ENCODE measurements at places on chromosomes 5 and 9.

GRCh38 chr5:7747728-7748127, 103.2 kb downstream of the CFAP90 start:
- no peak for DNase-seq

DNA sequence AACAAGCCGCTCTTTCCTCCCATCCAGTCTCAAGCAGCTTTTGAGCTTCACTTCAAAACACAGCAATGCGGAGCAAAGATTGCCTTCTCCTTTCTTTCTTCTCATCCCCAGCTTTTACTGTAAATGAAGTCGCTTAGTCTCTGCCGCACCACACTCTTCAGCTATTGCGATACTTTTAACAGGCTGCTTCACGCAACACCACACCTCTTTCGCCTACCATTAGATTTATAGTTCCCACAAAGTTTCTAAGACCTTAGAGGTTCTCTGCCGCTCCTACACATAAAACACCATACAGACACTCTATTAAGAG, 711 bp downstream of the PGGT1B start:
- peak; percentile 49 for DNase-seq

GRCh38 chr9:78118742-78119473, 87.3 kb upstream of the GNAQ start:
- DNase-seq, result peak; percentile 50

GRCh38 chr9:99269416-99269815, 47.3 kb downstream of the SEC61B start:
- DNase-seq, result no peak

DNA sequence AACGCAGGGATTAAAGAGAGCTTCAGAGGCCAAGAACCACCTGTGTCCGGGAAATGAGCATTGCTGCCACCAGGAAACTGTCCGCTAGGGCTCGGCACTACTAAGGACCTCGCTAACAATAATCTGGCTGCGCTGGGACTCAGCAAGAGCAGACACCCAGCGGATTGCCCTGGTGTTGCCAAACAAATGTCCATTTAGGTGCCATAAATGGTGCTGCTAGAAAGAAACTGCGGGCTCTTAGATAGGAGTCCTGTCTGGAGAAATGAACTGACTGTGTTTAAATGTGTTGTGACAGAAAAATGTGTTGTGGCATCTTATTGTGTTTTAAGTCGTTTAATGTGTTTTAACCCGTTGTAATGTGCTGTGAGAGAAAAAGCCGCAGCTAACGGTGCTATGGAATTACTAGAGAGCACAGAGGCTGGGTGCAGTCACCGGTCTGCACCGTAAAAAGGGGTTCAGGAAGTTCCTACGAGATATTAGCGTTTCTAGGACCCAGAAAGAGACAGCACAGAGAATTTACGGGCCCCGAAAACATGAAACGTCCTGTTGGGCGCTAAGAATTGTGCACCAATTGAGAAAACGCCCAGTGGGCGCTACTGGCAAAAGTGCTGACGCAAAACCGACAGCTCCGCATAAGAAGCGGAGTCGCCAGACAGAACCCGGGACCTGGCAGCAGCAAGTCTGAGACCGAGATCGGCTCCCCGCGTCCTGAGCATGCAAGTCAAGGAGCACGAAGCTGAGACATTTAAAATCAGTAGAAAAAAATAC, 90.6 kb downstream of the ANXA2R start:
- DNase-seq, result peak; percentile 77

DNA sequence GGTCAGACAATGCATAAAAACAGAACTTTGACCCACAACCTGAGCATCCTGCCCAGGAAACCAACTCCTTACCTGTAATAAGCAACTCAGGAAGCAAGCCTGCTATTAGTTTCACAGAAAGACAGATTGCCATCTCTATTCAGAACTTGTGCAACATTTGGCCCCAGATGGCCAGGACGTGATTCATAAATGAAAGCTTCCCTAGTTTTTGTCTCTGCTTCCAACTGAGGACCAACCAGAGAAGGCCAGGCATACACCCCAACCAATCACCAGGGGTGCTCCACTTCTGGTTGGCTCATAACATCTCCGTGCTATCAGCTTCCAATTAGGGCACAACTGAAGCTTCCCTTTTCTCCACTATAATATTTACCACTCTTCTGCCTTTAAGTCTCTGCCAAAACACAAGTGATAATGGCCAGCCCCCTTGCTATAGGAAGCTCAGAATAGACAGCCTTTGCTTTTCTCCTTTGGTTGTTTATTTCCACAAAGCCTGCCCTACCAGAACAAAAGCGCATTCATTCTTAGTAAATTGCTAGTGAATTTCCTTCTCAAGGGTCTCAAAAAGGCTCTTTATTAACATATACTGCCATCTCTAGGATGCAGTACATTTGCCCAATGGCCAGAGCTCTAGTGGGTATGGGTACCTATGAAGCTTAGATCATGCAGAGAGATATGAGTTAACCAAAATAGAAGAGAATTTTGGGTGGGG, 289.7 kb upstream of the DAP start:
- DNase-seq, result no peak

DNA sequence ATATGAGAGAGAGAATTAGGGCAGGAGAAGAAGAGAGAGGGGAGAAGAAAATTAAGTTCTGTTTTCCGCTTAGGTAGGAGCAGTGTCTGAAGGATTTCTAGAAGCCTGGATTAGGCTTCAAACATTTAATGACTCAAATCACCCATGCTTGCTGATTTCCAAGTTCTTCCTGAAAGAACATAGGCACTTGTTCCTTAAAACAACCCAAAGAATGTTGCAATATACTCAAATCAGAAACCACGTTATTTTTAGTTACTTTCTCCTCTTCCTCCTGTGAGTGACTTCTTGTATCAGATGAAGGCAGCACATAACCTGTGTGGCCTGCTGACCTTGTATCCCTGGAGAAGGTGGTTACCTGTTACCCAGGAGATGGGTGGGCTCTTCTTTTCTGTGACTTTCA, 351.5 kb upstream of the KLF4 start:
- no peak for DNase-seq

- no peak for DNase-seq
Measured at GRCh38 chr9:16367605-16368231, 502.8 kb downstream of the BNC2 start.

DNA sequence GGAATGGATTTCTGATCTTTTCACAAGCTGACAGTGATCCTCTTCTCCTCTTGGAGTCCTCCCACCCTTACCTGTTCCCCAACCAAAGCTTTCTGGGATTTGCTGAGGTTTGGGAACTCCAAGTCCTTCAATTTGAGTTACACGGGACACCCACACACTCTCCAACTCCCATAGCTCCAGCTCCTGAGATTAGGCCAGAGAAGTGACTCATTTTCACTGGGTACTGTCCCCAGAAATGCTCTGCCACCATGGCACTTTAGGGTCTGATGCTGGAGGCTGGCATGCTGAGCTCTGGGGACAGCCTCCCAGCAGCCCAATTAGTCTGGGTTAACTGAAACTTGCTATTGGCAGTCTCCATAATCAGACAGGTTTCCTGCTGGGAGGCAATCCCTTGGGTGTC, 14.0 kb upstream of the HRCT1 start:
- DNase-seq, result no peak

DNA sequence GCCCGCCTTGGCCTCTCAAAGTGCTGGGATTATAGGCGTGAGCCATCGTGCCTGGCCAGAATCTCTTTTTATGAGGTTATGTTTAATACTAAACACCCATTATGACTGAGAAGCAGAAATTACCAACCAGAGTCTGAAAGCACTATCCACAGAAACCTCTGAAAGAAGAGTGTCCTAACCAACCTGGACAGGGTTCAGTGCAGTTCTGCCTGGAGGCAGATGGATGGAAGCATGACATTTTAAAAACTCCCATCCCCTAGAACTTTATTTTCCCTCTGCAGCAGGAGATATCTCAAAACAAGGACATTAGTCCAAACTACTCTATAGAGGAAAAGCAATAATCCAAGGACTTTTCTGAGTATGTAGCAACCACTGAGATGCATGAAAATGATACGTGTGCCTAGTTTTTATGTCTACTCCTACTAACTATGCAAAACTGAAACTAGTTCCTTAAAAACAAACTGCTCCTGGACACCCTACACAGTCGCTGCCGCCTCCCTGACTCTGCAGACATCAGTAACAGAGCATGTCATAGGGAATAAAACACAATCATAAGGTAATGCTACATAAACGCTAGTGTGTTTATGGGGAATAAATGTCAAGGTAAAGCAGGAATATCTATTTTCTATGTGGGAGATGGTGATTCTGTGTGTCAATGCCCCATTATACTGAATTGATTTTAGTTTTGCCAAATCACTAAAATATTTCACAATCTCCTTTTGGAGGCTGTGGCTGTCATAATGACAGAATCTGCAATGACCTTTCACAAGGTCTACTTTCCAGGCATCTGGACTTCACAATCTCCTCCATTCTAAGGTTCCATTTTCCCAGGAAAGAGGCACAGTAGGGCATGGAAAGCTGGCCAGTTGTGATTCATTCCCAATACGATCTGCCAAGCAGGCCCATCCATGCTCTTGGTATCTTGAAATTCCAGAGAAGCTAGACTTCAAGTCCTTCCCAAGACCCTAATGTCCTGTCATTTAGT, 122.8 kb downstream of the SIL1 start:
- no peak for DNase-seq

DNA sequence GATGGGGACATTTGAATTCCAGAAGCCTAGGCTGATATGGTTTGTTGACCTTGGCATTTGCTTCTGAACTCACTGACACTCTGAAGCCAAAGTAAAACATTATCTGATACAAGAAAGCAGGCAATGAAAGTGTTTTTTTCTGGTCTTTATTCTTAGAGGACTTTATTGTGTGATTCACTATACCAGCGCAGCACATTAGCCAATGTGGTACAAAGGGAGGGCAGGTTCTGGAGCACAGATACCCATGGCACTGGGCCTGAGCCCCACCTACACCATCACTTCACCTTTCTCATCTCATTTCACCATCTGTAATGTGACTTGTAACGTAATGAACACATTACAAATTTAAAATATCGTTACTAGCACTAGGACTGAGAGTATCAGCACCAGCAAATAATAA, 89.7 kb upstream of the ZNF366 start:
- no peak for DNase-seq

DNA sequence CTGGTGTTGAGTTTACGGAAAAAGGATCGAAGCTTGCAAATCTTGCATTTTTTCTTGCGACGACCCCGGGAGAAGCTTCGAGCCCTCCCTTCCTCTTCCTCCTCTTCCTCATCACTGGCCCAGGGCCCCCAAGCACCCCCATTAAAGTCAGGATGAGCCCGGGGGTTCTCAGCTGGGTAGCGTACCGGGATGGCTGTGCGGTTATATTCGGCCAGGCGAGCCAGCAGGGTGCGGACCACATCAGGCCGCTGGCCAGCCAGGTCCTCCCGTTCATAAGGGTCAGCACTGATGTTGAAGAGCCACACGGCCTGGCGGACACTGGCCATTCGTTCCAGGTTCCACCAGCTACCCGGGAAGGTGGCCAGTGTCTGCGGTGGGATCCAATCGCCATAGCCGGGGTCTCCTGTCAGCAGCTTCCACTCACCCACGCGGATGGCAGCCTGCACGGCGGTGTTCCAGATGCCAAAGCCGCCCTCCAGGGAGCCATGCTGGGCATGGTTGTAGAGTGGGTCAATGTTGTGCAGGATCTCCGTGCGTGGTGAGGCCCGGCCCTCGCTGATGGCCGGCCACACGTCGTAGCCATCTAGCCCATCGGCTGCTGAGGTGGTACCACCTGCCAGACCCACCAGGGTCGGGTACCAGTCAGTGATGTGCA, 5.3 kb downstream of the ARSI start:
- DNase-seq, result no peak

GRCh38 chr5:91382530-91383026, 539 bp downstream of the ARRDC3 start:
- DNase-seq, result peak; percentile 17

DNA sequence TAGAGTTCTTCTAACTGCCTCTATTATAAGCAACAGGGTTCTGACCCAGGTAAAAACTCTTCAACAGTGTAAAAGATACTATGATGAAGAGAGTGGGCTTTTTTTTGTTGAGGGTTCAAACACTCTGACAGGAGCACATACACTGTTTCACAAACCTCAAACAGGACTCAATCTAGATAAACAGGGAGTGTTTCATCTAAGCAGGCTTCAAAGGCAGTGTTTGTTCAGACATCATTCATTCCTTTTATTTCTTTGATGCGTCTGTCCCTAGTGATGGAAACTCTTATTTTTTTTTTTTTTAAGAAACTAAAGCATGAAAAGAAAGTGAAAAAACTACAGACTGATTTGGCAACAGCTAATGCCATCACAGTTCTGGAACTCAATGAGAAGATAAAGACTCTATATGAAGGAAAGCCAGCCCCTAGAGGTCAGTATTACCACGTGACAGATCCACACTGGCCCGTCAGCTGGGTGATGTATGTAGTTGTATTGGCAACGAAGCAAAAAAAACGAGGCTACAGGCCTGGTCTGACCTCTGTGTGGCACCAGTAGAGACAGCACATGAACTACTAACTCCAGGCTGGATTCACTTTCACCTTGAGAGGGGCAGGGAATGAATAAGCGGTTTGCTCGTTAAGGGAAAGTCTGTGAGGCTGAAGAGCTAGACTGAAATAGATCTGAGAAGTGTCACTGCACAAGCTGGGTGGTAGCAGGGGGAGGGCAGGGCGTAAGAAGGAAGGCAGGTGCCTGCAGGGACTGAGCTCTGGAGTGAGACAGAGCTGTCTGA, 172.2 kb downstream of the CCDC192 start:
- DNase-seq, result peak; percentile 39

DNA sequence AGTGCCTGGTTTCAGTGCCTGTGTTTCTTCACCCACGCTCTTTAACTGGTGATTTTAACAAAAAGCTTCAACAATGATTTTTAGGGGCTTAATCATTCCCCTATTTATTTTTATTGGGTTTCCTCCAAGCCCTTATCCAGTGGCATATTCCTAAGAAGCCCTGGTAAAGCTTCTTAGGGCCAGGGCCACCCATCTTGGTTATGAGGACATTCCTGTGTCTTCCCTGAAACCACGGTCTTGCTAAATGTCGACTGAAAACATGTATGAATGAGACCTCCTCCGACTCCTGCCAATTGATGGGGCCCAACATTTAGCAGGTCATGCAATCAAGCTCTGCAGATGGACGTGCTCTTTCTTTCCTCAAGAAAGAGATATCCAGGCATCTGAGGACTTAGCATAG, 13.7 kb upstream of the CARTPT start:
- DNase-seq, result no peak

DNA sequence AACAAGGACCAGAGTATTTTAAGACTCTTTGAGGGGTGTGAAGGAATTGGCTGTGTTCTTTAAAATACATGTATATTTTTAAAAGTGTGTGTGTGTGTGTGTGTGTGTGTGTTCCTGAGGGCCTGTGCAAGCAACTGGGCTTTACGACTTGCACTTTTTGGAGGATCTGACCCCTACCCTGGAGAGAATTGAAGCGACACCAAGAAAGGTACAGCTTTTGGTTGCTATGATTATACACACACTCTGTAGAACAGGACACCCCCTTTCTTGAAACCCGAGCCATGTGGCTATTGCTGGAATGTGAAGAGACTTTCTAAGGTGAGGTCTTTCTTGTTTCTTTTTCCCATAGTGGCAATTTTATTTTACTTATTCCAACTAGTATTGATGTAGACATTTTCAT, 988 bp downstream of the SHISAL2B start:
- no peak for DNase-seq

DNA sequence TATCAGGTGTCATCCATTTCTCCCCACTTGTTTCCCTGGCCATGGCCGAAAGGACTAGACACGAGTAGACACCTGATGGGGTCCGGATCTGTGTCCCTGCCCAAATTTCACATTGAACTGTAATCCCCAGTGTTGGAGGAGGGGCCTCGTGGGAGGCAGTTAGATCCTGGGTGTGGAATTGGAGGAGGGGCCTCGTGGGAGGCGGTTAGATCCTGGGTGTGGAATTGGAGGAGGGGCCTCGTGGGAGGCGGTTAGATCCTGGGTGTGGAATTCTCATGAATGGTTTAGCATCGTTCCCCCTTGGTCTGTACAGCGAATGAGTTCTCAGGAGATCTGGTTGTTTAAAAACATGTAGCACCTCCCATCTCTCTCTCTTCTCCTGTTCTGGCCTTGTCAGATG, 165.8 kb downstream of the NR3C1 start:
- no peak for DNase-seq

All from GM13977 (cell line).